Suppressor macrophage treated with lipopolysaccharide for 4 hours (primary cell): ENCODE measurements at places on chromosomes 3 and 15.

- no peak for DNase-seq
Observed at GRCh38 chr3:53473422-53473821, 21.0 kb upstream of the CACNA1D start.

GRCh38 chr15:60340207-60340921 is 57.4 kb downstream of the ANXA2 start:
- DNase-seq: no peak

DNA sequence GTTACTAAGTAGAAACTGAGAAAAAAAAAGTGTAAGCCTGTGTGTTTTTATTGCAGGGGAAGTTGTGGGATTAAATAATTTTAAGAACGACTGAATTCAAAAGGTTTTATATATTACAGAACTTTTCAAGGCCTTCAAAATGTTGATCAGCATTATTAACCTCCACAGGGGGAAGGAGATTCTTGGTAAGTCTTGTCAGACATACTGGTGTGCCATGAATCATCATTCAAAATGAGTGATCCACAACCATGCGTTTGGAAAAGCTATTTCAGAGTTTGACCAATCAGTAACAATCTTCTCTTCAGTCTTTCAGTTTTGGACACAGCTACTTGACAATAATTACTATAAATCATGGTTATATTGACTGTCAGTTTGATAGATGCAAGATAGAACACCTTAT is 70.2 kb downstream of the ADAMTS9 start:
- DNase-seq: no peak

- no peak for DNase-seq
Observed at GRCh38 chr15:29889542-29890329, 67.5 kb upstream of the TJP1 start.

DNA sequence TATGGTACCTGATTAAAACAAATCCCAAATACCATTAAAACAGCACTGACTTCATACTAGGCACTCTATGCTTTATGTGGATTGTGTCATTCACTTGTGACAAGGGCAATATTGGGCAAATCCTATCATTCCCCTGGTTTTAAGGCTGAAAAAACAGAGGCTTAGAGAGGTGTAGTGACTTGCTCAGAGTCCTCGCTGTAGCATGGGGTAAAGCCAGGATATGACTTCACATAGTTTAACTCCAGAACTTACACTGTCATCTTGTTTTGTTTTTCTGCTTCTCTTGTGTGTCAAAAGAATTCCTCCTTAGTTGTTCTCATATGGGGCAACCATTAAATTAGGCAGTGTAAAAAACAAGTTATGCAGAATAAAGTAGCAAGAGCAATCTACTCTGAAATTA is 40.3 kb upstream of the ICE2 start:
- DNase-seq: no peak

DNA sequence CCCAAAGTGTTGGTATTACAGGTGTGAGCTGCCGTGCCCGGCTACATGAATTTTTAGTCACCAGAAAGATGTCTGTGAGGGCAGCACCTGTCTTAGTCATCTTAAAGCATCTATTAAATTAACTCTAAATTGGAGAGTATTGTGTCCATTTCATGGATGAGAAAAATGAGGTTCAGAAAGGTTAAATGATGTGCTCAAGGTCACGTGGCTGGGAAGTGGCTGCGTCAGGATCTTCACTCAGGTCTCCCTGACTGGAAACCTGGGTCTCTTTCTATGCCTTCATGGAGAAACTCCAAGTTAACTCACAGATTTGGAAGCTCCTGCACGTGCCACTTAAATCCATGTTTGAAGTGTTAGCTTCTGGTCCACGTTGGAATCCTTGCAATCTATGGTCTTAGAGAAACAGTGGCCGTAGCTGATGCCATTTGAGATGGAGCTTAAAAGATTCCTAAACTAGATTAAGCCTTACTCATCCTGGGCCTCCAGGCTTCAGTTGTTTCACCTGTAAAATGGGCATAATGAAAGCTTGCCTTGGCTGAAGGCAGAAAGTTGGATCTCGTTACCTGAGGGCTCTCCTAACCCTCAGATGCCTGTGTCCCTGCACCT is 5.2 kb upstream of the TMEM40 start:
- DNase-seq: no peak

- DNase-seq: no peak
Observed at GRCh38 chr15:56815247-56815646, 81.9 kb upstream of the ZNF280D start.

DNA sequence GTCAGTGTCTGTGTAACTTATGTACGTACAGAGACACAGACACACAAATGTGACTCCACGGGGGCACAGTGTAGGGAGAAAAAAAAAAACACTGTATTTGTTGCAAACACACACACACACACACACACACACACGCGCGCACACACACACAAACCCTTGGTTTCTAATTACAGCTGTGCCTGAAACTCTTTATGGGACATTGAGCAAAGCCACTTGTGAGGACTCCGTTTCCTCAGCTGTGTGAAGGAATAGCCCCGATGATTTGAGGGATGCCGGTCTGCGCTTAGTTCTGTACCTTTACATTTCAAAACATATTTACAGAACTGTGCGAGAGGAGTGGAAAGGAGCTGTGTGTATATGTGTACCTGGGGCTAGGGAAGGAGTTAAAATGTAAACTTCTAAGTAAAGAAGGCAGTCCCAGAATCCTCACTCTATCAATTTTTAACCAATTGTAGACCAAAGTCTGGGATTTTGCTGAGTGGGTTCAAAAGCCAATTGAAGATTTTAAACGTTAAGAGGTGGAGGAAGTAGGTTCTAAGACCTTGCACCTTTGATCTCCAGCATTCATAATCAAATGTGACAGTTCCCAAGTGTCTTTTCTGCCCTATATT is 5.3 kb upstream of the BCL6 start:
- no peak for DNase-seq

- DNase-seq: no peak
Observed at GRCh38 chr3:98827221-98827920, 64.2 kb downstream of the ST3GAL6 start.

DNA sequence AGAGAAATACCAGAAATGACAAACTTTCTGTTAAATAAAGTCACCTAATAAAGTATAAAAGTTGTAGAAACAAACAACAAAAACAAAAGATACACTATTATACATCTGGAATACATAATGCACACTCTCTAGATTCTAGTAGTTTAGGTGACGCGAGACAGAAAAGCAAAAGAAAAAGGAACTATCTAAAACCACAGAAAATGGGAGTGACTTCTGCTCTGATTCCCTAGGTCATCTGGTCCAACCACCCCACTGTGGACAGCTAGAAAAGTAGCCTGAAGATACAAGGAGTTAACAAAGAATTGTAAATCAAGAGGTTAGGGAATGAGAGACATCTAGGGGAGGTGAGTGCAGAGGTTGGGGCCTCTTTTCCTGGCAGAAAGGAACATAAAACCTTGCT is 39.1 kb downstream of the DHX36 start:
- DNase-seq: peak; percentile 52

DNA sequence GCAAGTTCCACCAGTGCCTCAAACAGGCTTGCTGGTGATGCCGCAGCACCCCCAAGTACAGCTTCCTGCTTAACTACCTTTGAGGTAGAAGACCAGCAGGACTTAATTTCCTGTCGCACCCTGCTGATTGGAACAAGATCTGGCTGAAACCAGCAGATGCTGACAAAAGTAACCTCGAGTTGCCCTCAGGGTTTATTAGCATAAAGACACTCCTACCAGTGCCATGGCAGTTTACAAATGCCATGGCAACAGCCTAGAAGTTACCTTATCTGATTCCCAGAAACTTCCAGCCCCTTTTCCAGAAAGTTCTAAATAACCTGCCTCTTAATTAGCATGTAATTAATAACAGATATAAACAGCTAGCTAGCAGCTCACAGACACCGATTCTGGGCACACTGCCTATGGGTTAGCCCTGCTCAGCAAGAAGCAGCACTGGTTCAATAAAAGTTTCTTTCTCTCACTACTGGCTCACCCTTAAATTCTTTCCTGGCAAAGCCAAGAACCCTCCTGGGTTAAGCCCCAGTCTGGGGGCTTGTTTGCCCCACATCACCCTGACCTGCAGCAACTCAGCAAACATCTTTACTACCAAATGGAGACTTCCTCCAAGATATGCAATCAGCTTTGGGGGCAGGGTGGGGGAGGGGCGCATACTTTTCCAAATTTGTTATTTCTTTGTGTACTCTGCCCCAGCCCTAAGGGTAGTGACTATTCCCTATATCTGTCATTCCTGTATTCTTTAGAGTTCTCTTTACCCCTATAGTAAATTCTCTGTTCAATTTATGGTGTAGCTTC is 54.2 kb downstream of the MAP4 start:
- DNase-seq: no peak

- DNase-seq: no peak
Observed at GRCh38 chr3:10329495-10330015, 8.6 kb upstream of the SEC13 start.

DNA sequence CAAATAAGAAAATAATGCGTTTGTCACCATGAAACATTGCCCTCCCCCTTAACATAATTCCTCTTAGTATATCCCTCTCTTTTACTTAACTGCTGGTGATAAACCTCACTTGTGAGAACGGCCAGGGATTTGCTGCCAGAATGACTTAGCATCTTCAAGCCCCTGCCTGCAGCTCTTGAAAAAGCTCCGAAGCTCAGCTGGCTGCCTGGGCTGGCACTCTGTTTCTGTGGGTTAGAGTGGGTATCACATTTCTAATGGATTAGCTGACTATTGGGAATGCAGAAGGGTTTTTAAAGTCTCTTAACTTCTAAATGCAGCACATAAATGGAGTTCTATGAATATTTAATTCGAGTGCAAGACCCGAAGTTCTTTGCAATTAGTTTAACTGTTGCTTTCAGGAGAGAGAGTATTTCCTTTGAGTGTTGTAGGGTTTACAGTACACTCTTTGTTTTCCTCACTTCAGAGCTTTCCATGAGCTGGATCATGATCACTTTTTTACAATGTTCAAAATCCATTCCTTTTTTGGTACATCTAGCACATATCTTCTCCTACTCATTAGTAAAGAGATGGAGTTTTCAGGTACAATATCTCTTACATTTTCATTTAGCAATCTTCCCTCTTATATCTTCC is 124.7 kb upstream of the RBMS3 start:
- no peak for DNase-seq

GRCh38 chr3:70342149-70342548 is 29.7 kb upstream of the MDFIC2 start:
- no peak for DNase-seq

DNA sequence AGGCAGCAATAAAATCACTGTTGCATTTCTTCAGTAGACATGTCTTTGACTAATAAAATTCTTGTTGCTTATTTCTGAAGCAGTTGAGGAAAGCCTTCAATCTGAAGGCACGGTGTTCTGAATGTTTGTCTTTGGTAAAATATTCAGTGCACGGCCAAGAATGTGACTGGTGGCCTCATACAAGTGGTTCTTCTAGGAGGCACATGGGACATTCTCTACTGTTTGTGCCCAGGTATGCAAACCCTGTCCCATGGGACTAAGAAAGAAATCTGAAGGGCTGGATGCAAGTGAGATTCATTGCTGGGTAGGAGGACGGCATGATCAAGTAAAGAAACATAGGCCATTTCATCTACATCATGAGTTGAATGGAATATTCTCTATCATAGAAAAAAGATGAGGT is 250.6 kb upstream of the NR2F2 start:
- no peak for DNase-seq

GRCh38 chr15:61112231-61112630 is 116.9 kb downstream of the RORA start:
- DNase-seq: no peak

- DNase-seq: peak; percentile 40
Observed at GRCh38 chr3:189236352-189236751, 64.6 kb downstream of the TPRG1 start.
